Adipose tissue (tissue), 3 donors: ENCODE measurements at places on chromosomes 4 and X. TPM values are rescaled to one million over a fixed set of nuclear protein-coding genes. Genes with fewer than 3 reads are reported as not detected.

Gene SSX2B
- polyA plus RNA-seq, result not detected

Gene FAM9B
- not detected for polyA plus RNA-seq

Gene BOD1L1
- polyA plus RNA-seq, result 20.9 TPM

Gene IBSP
- polyA plus RNA-seq, result not detected

Gene ABCB7
- polyA plus RNA-seq, result 7.1 TPM

Gene ETNPPL
- not detected for polyA plus RNA-seq

Gene WDR17
- 0.59 TPM for polyA plus RNA-seq

Gene AFAP1
- polyA plus RNA-seq, result 10.9 TPM

Gene TNIP3
- 1.4 TPM for polyA plus RNA-seq

Gene NXF2B
- not detected for polyA plus RNA-seq

Gene CHRDL1
- 111 TPM for polyA plus RNA-seq

Gene SASH3
- 2.8 TPM for polyA plus RNA-seq

Gene SH2D1A
- 0.14 TPM for polyA plus RNA-seq

Gene PROM1
- polyA plus RNA-seq, result not detected

Gene DCHS2
- polyA plus RNA-seq, result under 0.01 TPM

Gene SCD5
- 18.6 TPM for polyA plus RNA-seq

Gene C4orf51
- not detected for polyA plus RNA-seq

Gene RHOXF1
- not detected for polyA plus RNA-seq

Gene F8A3
- 4.1 TPM for polyA plus RNA-seq

Gene TEX11
- polyA plus RNA-seq, result 0.83 TPM

Gene GPR50
- not detected for polyA plus RNA-seq

Gene GPRASP3
- 1.2 TPM for polyA plus RNA-seq

Gene FGB
- polyA plus RNA-seq, result 0.31 TPM

Gene SLC16A2
- 8.0 TPM for polyA plus RNA-seq

Gene UGT2B15
- 2.1 TPM for polyA plus RNA-seq

Gene DDIT4L
- 2.7 TPM for polyA plus RNA-seq

Gene TMEM33
- polyA plus RNA-seq, result 7.2 TPM

Gene PCDH11X
- not detected for polyA plus RNA-seq

Gene CDS1
- 0.22 TPM for polyA plus RNA-seq

Gene PABPC4L
- polyA plus RNA-seq, result 0.45 TPM

Gene RAP1GDS1
- polyA plus RNA-seq, result 20.0 TPM

Gene CXCL1
- 4.4 TPM for polyA plus RNA-seq

Gene RNF175
- polyA plus RNA-seq, result 1.7 TPM

Gene FAM133A
- not detected for polyA plus RNA-seq

Gene ADGRG2
- polyA plus RNA-seq, result 1.4 TPM

Gene NUDT10
- 0.67 TPM for polyA plus RNA-seq

Gene GPC4
- 5.8 TPM for polyA plus RNA-seq

Gene KLHL13
- 1.3 TPM for polyA plus RNA-seq

Gene MAGEA4
- not detected for polyA plus RNA-seq

Gene FAT4
- 2.5 TPM for polyA plus RNA-seq

Gene KLKB1
- 0.89 TPM for polyA plus RNA-seq

Gene POF1B
- 0.49 TPM for polyA plus RNA-seq

Gene HELQ
- polyA plus RNA-seq, result 5.7 TPM

Gene PAGE2B
- not detected for polyA plus RNA-seq
